COLO829 (cell line): ENCODE measurements at places on chromosomes 7 and 10.

DNA sequence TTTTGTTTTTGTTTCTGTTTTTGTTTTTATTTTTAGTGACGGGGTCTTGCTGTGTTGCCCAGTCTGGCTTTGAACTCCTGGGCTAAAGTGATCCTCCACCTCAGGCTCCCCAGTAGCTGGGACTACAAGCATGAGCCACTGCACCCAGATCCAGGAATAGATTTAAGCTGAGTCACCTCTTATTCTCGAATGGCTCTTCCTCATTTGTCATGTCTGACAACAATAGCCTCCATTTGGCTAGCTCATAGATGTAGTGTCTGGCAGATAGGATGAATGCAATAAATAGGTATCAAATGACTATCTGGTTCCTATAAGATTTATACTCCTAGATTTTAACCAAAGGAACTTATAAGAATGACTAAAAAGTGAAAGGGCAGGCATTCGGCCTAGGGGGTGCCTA, 172.9 kb downstream of the TMEM26 start:
- no peak for DNase-seq

- DNase-seq = peak; percentile 43
These were observed 147.9 kb upstream of the FRMD4A start for GRCh38 chr10:14478604-14479003.

- no peak for DNase-seq
These were observed 54.7 kb downstream of the ZNF727 start for GRCh38 chr7:64099656-64100531.

DNA sequence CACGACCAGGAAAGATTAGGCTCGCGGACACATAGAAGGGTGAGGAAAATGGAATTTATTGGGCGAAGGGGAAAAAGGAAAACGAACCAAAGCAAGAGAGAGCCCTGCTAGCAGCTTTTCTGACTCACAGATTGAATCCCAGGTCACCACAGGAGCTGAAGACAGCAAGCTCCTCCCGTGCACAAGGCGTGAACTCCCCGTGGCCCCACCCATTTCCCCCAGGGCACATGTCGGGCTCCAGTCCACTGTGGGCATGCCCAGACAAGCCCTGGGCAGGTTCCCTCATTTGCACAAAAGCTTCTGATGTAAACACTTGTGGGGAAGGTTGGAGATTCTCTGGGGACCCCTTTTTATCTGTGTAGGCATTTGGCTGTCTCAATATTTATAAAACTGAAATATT, 582.4 kb downstream of the SUGCT start:
- DNase-seq = peak; percentile 77

DNA sequence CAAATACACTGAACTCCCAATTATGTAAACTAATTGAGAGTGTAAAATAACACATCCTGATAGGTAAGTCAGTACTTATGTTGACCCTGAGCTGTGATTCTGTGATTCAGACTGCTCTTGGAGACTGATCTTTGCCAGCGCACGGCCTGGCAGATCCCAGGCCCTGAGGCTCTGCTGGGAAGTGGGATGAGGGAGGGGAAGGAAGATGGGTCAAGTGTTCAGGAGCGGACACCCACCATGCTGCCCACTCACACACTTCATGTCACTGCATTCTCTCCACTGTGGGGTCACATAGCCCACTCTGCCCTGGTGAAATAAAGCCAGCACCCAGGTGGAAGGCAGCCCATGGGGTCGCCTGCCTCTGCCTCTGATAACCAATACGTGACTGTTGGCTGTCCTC, 226.2 kb downstream of the TNS3 start:
- no peak for DNase-seq

GRCh38 chr7:105876964-105877601, 684 bp upstream of the ATXN7L1 start:
- no peak for DNase-seq

GRCh38 chr7:156175003-156175402, 362.7 kb upstream of the SHH start:
- DNase-seq = no peak

DNA sequence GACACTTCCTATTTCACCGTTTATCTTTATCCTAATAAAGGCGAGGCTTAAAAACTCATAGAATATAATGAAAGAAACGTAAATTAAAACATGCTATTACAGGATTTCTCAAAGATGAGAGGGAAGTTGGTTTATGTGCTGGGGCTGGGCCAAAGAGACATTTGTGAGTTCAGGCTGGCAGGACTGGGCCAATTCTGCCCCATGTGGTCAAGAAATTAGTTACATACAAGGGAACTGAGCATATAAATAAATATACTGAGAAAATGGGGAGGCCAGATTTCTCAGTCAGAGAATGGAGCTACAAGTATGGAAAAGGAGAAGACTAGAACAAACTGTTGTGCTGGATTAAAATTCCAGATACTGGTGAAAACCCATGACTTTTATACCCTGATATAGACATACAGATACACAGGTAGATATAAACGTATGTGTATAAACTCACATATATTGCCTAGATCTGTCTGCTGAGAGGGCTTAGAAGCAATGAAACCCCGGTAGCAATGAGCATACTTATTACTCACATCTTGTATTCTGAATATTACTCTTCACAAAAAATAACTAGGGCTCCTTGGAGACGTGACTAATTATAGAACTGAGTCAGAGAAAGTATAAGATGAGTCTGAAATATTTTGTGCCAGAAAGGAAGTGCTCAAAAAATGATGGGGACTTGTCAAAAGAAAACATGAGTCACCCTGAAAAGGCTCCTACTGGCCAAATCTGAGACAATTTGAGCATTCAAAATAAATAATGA, 155.7 kb upstream of the FGFR2 start:
- peak; percentile 21 for DNase-seq
